ENCODE measurements at places on chromosomes 12 and 14.

GRCh38 chr12:116406529-116406928, 129.0 kb upstream of the MED13L start:
- no peak for DNase-seq

DNA sequence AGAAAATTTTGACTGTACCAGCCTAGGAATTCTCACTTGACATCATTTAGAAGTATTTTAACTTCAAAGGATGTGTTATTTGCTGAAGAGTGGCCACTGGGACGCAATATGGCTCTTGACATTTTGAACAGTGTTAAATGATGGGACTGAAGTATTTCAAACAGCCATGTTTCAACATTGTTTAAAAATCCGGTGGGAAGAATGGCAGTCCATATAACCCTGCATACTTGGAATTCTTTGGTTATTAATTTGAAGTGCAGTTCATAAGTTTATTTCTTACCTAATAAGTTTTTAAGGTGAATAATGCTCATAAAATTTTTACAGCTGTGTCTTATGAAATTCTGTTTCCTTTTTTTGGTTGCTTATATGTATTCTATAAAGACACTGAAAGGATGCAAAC, 8.3 kb downstream of the TMTC2 start:
- no peak for DNase-seq

DNA sequence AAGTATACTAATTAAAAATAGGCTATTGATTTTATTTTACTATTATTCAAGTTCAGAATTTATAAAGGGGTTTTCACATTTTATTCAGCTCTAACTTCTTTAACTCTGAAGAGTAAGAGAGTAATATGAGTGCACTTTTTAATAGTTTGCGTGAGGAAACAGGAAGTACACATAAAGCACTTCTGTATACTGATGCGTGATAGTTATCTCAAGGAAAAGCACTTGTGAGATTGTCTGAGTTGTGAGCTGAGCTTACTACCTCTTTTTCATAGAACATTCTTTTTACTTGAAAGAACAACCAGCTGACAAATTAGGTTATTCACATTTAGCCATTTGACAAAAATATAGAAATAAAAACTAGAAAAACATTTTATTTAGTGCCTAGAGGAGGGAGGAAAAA, 1.9 kb downstream of the RAD51AP1 start:
- DNase-seq = no peak

- DNase-seq = no peak
Observed at GRCh38 chr12:2737656-2738241, 57.0 kb upstream of the FKBP4 start.

GRCh38 chr12:44653861-44654527, 222.1 kb downstream of the NELL2 start:
- DNase-seq = no peak

GRCh38 chr12:16492820-16493797, 112.9 kb downstream of the LMO3 start:
- no peak for DNase-seq

GRCh38 chr12:60832290-60832689, 1236.5 kb downstream of the SLC16A7 start:
- no peak for DNase-seq

- DNase-seq = no peak
Observed at GRCh38 chr12:15527201-15528080, 205.1 kb downstream of the PTPRO start.
